ENCODE measurements at places on chromosomes 12 and 14. TPM values are rescaled to one million over a fixed set of nuclear protein-coding genes. Genes with fewer than 3 reads are reported as not detected.

The PLEK2 gene
- 22.0 TPM for total RNA-seq

DNA sequence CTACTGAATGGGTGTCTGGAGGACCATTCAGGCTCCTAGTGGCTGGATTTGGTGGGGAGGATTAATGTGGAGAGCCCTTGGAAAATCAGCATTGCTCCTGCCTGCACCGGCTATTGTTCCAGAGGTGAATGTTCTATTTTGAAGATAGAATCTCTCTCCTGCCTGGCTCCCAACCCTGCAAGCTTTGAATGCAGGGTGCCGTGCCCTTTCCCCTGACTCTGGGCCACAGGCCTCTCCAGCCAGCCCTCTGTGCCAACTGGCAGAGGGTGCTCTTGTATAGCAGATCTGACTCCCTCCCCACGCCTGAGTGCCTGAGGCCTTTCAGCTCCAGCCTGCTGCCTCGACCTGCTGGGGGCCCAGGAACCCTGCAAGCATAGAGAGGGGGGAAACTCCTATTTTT lies 106.8 kb downstream of the TMEM260 start:
- peak; percentile 79 for DNase-seq

DNA sequence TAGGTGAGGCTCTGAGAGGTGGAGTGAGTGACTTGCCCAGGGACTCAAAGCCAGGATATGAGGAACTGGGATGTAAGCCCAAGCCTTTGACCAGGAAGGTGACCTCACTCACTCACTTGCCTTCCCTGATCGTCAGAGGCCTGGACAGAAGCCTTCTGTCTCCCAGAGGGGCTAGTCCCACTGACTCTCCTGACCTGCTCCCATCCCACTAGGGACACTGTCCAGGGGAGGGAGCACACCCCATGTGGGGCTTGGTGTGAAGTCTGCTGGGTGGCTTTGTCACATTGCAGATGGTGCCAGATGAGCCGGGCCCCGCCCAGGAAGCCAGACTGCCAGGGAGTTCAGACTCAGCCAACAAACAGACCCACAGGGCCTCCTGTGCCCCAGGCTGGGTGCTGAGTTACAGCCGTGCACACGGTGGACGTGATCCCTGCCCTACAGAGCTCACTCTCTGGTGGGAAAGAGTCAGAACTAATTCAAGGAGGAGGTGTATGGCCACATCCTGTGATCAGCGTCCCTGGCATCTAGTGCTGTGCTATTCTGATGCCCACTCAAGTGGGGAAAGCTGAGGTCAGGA lies 28.3 kb downstream of the MMAB start:
- DNase-seq, result no peak

DNA sequence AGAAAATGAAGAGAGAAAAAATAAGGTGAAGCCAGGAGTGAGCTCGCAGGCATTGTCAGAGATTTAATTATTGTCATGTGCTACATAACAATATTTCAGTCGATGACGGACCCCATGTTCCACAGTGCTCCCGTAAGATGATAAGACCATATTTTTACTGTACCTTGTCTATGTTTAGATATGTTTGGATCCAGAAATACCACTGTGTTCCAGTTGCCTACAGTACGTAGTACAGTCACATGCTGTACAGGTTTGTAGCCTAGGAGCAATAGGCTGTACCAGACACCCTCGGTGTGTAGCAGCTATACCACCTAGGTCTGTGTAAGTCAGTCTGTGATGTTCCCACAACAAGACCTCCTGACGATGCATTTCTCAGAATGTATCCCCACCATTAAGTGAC lies 137.5 kb downstream of the FBXL14 start:
- no peak for DNase-seq

The TSPAN11 gene
- 7.5 TPM for total RNA-seq

GRCh38 chr12:76199808-76200207 lies 115.3 kb upstream of the NAP1L1 start:
- DNase-seq, result no peak

The AQP2 gene
- total RNA-seq, result not detected

The SERPINA4 gene
- total RNA-seq, result not detected

- DNase-seq, result no peak
Observed at GRCh38 chr14:69374235-69374634, 23.9 kb downstream of the ERH start.

The BEGAIN gene
- 0.22 TPM for total RNA-seq

- no peak for DNase-seq
Observed at GRCh38 chr14:88986146-88986841, 161.8 kb downstream of the TTC8 start.

The CSRP2 gene
- 42.1 TPM for total RNA-seq

- DNase-seq, result no peak
Observed at GRCh38 chr12:68481181-68481941, 129.3 kb upstream of the RAP1B start.

- no peak for DNase-seq
Observed at GRCh38 chr12:124779161-124780141, 84.2 kb downstream of the SCARB1 start.

DNA sequence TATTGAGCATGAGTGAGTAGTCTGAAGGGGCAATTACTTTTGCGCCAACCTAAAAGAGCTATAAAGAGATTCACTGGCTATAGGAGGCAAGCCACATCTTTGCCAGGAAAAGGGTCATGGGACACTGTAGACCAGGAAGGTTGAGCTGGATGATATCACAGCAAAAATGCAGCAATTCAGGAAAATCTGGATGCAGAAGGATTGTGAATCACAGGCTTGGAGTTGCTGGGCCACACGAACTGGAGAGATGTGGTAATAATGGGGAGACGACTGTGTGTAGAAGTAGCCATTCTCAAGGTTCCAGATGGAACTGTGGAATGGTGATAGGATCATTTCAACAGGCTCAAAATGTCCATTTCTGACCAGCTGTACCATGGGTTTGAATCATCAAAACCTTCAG lies 151.4 kb upstream of the DAAM1 start:
- no peak for DNase-seq

The C12orf56 gene
- total RNA-seq, result not detected

The ZNF891 gene
- total RNA-seq, result 4.6 TPM

The RAPGEF3 gene
- total RNA-seq, result 150 TPM

The PTCSC3 gene
- total RNA-seq, result 21.0 TPM

The AKAP6 gene
- total RNA-seq, result 34.5 TPM

DNA sequence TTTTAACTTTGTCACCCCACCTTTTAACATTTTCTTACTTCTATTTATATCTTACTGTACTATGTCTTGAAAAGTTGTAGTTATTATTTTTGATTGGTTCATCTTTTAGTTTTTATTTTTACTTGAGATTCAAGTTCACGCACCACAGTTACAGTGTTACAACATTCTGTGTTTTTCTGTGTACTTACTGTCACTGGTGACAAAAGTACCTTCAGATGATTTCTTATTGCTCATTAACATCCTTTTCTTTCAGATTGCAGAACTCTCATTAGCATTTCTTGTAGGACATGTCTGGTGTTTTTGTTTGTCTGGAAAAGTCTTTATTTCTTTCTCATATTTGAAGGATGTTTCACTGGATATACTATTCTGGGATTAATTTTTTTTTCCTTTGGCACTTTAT lies 289.9 kb downstream of the BCAT1 start:
- DNase-seq, result no peak

GRCh38 chr12:20483776-20484175 lies 115.4 kb downstream of the PDE3A start:
- no peak for DNase-seq

DNA sequence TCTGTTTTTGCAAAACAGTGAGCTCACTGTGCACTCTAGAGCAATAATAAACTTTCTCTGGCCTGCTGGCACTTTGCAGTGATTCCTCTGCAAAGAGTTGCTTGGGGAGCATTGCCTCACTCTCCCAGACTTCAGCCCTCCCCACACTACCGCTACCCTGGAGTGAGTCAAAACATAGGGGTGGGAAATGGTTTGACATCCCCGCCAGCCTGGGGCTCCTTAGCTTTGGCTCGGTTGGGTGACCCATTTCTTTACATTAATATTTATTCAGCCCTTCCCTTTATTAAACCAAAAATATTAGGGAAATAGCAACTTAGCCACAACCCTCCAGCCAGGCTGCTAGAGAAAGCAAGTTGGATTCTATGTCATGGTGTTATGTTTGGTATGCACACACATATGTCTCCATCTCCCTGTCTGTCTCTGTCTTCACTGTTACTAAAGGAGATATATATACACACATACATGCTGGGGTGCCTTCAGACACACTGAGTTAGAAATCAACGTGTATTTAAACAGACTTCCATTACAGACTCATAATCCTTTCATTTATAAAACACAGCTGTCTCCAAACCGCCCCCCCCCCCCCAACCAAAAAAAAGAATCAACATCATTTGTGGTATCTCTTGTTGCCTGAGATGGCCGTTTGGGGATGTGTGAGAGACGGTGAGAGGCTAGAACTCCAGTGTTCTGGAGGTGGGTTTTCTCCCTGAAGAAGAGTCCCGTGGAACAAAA lies 3.4 kb upstream of the IRF2BPL start:
- peak; percentile 39 for DNase-seq

The CACNA1C gene
- total RNA-seq, result 2.0 TPM

DNA sequence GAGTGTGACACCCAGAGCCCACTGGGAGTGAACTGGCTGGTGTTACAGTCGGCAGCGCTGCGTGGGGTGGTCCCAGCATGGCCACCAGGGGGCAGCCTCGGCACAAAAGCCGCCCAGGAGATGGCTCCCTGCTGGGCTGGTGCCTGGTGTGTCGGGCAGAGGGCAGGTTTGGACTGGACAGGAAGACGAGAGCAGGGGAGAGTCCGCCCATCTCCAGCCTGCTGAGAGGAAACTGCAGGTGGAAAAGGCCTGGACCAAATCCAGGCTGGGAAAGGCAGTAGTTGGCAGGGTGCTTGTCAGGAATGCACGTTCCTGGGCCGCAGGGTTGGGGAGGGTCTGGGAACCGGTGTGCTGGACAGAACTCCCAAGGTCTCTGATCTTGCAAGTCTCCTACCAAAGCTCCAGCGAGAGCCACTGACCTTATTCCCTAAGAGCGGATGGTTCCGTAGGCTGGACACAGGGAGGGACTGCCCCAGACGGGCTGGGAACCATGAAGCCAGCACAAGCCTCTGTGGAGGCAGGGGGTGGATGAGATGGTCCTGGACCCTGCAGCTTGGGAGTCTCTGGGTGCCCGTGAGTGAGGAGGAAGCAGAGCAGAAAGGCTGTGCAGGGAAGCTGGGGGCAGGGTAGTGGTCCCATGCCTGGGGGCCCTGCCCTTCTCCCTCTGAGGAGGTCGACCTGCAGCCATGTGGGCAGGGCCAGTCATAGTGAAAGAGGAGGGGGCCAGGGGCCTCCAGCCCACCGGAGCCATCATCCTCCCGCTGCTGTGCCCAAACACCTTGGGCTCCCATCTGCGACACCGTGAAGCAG lies 1.8 kb downstream of the AHNAK2 start:
- DNase-seq, result peak; percentile 91

The TAS2R7 gene
- not detected for total RNA-seq

GRCh38 chr12:132588821-132589669 lies 21.3 kb downstream of the LRCOL1 start:
- DNase-seq, result no peak

GRCh38 chr12:28998662-28999120 lies 150.4 kb upstream of the FAR2 start:
- no peak for DNase-seq

The SOAT2 gene
- 0.40 TPM for total RNA-seq

The ANKLE2 gene
- 50.7 TPM for total RNA-seq
